KBM-7 (cell line): ENCODE measurements at places on chromosomes 7 and 10.

GRCh38 chr7:80807166-80807900 lies 111.5 kb downstream of the SEMA3C start:
- DNase-seq, result no peak

GRCh38 chr7:158722574-158723237 lies 18.1 kb upstream of the NCAPG2 start:
- no peak for DNase-seq

DNA sequence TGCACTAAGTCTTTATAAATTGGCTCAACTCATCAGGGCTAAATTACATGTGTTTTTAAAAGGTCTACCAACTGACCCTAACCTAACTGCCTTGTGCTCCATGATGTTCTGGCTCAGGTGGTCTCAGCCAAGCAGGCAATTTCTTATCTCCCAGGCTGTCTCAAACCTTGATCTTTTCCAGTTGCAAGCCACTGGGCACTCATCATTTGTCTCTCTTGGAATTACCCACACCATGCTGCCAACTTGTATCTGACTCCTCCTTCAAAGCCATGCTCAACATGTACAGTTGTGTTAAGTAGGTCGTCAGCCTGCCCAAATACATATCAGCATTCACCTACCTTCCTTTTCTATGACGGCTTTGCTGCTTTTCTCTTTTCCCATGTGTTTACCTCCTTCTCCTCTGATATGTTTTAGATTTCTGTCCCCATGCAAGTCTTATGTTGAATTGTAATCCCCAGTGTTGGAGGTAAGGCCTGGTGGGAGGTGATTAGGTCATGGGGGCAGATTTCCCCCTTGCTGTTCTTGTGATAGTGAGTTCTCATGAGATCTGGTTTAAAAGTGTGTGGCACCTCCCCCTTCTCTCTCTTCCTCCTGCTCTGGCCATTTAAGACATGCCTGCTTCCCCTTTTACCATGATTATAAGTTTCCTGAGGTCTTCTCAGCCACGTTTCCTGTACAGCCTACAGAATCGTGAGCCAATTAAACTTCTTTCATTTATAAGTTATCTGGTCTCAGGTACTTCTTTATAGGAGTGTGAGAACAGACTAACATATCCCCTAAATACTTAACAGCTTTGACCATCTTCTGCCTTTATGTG lies 130.0 kb downstream of the ELAPOR2 start:
- DNase-seq, result peak; percentile 63

DNA sequence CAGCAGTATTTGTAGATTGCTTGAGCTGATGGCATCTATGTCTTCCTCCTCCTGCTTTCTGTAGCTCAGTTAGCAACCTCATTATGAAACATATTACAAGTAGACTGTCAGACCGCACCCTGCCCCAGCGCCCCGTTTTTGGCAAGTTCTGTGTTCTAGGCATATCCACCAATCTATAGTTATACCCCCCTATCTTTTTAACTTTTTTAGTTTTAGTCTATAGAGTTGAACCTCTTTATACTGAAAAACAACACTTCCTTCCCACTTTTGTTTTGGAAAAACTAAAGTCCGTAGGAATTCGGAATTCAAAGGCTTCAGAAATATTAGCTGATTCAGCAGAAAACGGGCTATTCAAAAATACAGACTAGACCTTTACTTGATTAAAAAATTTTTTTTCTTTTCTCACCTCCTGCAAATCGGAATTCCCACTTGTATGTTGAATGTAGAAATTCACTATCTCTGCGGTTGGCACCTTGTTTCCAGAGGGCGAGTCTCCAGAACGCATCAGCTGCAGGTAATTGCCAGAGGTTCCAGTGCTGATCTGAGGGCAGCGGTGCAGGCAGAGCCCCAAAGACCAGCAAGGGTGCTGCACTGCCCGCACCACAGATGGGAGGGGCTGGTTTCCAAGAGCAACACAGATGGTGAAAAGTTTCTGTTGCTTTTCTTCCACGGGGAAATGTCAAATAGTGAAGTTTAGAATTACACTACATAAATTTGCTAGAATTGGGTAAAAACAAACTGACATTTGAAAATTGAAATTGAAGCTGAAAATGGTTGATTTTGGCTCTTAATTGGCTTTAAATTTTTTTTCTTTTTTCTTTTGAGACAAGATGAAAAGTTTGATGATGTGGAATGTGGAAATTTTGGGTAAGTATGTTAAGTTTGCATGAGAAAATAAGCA lies 2.2 kb upstream of the FZD8 start:
- no peak for DNase-seq

DNA sequence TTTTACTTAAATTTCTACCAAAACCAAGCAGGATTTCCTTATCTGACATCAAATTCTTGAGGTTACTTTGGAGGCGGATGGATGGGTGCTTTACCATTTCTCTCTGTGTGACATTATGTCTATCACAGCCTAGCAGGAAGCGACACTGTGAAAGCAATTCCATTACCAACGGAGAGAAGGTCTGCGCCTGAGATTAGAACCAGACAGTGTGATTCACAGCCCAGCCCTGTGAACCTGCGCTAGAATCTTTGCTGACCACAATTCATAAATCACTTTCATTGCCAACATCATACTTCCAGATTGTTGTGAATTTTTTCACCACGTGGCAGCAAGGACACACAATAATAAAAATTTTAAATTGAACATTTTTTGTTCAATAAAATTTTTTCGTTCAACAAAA lies 126.5 kb downstream of the CUBN start:
- peak; percentile 84 for DNase-seq

DNA sequence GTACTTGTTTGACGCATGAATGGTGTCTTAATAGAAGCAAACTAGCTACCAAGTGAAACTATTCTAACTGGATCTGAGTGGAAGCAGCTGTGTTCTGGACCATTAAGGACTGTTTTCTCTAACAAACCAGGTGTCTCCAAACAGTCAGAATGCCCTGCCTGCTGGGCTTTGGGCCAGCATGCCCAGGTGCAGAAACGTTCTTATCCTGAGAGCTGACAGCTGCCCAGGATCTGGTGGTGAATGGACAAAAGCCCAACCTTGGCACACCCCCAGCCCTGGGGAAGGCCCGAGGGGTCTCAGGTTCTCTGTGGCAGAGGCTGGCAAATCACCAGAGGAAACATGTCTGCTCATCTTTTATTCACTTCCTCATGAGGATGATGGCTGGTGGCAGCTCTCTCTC lies 48.2 kb upstream of the LAMB4 start:
- DNase-seq, result no peak

- DNase-seq, result no peak
These were observed 299.8 kb downstream of the CCDC3 start for GRCh38 chr10:12701696-12702095.

DNA sequence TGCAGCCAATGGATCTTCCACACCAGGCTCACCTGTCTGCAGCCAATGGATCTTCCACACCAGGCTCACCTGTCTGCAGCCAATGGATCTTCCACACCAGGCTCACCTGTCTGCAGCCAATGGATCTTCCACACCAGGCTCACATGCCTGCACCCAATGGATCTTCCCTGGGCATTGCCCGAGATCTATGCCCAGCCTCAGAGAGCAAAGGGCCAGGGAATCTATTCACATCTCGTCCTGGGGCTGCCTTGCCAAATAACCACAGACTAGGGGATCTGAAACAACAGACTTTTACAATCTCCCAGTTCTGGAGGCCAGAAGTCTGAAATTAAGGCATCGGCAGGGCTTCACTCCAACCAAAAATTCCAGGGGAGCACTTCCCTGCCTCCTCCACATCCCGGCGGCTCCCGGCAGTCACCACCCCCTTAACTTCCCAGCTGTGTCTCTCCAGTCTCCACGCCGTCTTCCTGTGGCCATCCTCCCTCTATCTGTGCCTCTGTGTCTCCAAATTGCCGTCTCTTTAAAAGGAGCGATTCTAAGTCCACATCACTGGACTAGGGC lies 92.4 kb upstream of the PPP2R2D start:
- no peak for DNase-seq

GRCh38 chr7:34163956-34164355 lies 258.6 kb downstream of the BMPER start:
- DNase-seq, result no peak

- peak; percentile 85 for DNase-seq
These were observed 28.5 kb downstream of the RET start for GRCh38 chr10:43105102-43105955.

DNA sequence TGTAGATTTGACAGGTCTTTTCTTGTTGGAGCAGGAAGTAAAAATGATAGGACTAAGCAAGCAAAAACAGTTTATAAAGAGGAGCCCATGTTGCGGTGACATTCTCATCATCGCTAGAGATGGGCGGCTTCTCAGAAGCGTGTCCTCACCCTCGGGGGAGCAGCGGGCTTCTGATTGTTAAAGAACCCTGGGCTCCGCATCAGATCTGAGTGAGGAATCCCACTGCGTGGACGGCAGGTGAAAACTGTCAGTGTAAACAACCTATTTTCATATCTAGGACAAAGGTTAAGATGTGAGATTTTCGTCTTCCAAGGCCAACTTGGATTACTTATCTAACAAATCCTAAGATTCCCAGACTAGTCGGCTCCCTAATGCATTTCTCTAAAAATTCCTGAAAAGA lies 177.6 kb downstream of the ADARB2 start:
- DNase-seq, result no peak

DNA sequence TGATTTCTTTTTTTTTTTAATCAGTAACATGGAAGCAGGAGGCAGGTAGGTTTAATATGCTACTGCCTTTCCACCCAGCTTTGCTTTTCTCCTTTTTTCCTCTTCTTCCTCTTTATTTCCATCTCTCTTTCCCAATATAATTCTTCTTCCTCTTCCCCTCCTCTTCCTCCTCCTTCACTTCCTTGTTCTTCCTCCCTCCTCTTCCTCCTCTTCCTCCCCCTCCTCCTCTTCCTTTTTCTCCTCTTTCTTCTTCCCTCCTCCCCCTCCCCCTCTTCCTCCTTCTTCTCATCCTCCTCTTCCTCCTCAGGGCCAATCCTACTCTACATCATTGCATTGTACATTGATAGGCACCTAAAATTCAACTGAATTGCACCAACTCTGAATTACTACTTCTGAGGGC lies 11.4 kb downstream of the ZNF503 start:
- DNase-seq, result no peak

DNA sequence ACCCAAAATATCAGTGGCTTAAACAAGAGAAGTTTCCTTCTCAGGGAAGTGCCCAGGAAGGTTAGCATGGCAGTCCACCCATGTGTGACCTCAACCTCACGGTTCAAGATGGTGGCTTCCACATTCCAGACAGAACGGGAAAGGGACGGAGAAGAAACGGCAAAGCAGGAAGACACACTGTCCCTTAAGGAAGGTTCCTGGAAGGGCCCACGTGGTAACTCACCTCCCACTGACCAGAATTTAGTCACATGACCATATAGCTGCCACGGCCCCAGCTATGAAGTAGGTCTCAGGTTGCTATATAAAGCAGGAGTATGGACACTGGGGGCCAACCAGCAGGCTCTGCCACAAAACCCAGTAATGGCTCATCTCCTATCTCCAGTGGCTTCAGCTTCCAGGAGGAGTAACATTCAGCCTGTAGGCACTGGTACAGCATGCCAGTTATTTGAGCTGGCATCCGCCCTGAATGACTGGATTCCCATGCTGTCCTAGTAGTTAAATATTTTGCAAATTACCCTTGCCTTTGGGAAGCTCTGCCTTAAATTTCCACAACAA lies 278.5 kb upstream of the KLF14 start:
- peak; percentile 36 for DNase-seq

GRCh38 chr7:19919261-19920095 lies 146.1 kb upstream of the TMEM196 start:
- no peak for DNase-seq

DNA sequence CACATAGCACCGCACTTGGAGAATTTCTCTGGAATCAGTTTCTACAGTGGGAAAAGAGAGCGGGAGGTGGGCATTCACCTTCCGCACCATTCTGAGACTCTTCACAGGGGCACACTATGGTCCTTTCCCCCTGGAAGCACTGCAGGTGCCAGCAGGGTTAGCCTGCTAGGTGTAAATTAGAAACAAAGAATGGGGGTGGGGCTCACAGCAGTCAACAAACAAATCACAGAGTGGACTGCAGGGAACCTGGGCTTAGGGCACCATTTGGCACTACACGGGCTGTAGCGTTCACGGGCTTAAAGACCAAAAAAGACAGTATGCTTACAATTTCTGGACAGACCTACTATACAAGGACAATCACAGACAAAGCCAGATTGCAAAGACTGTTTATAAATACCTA lies 8.0 kb upstream of the PKD1L1 start:
- DNase-seq, result no peak
